Tibial nerve (tissue), 4 donors: ENCODE measurements at places on chromosomes 5 and 9. TPM values are rescaled to one million over a fixed set of nuclear protein-coding genes. Genes with fewer than 3 reads are reported as not detected.

Gene NUTM2G
- not detected for total RNA-seq

Gene CATSPER3
- not detected for total RNA-seq

Gene DAPK1
- total RNA-seq, result 97.3 TPM

Gene INSYN2B
- total RNA-seq, result 4.2 TPM

Gene LVRN
- 10.6 TPM for total RNA-seq

Gene FCN1
- 0.42 TPM for total RNA-seq

Gene MYMK
- 1.4 TPM for total RNA-seq

Gene GADD45G
- total RNA-seq, result 26.4 TPM

Gene IQGAP2
- 49.2 TPM for total RNA-seq

Gene RLN1
- total RNA-seq, result not detected

Gene DDX4
- total RNA-seq, result not detected

- peak overlapping the region; percentile 60 for H3K27ac ChIP-seq
- DNase-seq, result peak; percentile 56
- H3K4me3 ChIP-seq, result no peak overlapping the region
- no peaks in the 10 kb centered on the region for H3K27me3 ChIP-seq
Measured at GRCh38 chr5:67971971-67972821, 243.4 kb upstream of the PIK3R1 start.

- H3K27ac ChIP-seq, result no peak overlapping the region
- DNase-seq, result no peak
- H3K4me3 ChIP-seq, result no peak overlapping the region
- H3K36me3 ChIP-seq, result no peaks in the 10 kb centered on the region
Measured at GRCh38 chr5:77498952-77499351, 6.8 kb upstream of the WDR41 start.

GRCh38 chr5:136114414-136115125 lies 18.1 kb upstream of the SMAD5 start:
- no peak overlapping the region for H3K27ac ChIP-seq
- H3K36me3 ChIP-seq, result no peaks in the 10 kb centered on the region
- no peaks in the 10 kb centered on the region for H3K27me3 ChIP-seq
- H3K4me1 ChIP-seq, result no peaks in the 10 kb centered on the region
- no peak for DNase-seq

DNA sequence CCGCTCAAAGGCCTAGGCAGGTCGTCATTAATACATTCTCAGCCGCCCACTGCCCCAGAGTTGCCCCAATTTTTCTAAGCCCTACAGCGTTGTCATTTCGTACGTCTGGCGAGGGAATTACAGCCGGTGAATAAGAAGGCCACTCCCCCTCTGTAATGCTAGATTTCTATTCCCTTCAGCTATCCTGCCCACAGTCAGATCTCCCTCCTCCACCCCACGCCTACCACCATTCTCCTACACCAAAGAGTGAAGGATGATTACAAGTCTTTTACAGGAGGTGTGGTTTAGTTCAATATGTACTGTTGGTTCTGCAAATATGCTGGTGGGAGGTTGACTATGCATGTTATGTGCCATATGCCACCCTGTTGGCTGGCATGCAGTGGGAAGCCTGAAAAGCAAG lies 83.7 kb upstream of the SMIM15 start:
- peak overlapping the region; percentile 70 for H3K27ac ChIP-seq
- H3K4me1 ChIP-seq, result peaks cover 8% of the 10 kb centered on the region
- no peak for DNase-seq
- no peaks in the 10 kb centered on the region for H3K27me3 ChIP-seq

DNA sequence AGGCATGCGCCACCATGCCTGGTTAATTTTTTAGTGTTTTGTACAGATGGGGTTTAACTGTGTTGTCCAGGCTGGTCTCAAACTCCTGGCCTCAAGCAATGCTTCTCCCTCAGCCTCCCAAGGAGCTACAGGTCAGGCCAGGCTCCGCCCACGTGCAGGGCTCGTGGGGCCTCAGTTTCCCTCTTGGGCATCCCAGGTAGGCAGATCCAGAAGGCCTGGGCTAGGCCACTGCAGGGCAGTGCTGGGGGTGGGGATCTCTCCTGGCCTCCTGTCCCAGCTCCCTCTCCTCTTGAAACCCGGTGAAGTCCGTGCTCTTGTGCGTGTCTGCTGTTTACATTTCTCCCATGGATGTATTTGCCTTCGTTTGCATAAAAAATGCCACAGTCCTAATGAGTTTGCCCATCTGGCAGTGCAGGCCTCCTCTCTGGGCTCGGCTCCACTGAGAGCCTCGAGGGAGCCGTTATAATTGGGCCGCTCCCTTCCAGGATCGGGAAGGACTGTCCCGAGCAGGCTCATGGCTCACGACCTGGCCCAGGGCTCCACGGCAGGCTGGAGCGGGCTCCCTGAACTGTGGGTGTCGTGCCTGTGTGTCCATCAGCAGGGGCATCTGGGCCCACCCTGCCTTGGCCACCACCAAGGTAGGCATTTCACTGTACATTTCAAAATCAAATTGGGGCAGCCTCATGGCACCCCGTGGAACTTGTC lies 52.6 kb upstream of the RUFY1 start:
- H3K4me3 ChIP-seq, result no peak overlapping the region
- no peak for DNase-seq
- no peaks in the 10 kb centered on the region for H3K27me3 ChIP-seq
- H3K36me3 ChIP-seq, result no peaks in the 10 kb centered on the region
- no peak overlapping the region for H3K27ac ChIP-seq
- H3K4me1 ChIP-seq, result no peaks in the 10 kb centered on the region

DNA sequence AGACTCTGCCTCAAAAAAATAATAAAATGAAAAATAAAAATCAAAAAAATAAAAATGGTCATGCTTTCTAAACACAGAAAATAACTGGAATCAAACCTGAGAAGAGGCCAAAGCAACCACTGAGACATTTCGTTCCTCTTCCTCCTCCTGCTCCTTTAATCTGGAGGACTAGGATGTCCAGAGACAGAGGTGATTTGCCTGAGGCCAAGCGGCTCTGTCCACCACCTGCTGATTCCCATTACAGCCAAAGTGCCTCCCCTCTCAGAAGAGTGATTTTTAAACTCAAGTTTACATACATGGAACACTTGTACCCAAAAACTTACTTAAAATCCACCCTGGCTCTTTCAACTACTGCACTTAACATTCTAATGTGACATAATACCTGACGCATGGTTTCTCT lies 65.6 kb downstream of the TLE1 start:
- no peaks in the 10 kb centered on the region for H3K36me3 ChIP-seq
- no peak overlapping the region for H3K27ac ChIP-seq
- H3K4me1 ChIP-seq, result peaks cover 23% of the 10 kb centered on the region
- DNase-seq, result no peak
- H3K4me3 ChIP-seq, result no peak overlapping the region

- no peaks in the 10 kb centered on the region for H3K27me3 ChIP-seq
- H3K4me1 ChIP-seq, result no peaks in the 10 kb centered on the region
- H3K4me3 ChIP-seq, result no peak overlapping the region
- H3K27ac ChIP-seq, result no peak overlapping the region
- peaks cover 30% of the 10 kb centered on the region for H3K36me3 ChIP-seq
Measured at GRCh38 chr9:93127395-93127911, 6.6 kb downstream of the NINJ1 start.

DNA sequence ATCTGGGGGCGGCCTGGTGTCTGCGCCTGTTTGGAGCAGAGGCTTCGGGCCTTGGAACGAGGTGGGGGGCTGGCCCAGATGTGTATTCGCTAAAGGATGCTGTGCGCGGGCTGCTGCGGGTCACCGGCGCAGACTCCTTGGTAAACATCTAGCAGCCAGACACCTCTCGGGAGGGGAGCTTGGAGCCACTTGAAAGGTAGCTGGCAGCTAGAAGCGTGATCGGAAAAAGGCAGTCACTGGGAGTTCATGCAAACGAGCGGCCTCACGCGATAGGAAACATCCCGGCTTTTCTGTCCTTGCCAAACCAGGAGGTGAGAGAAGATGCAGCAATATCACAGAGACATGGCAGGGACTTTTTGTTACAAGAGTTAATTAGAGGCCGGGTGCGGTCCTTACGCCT lies 8.1 kb downstream of the LAMC3 start:
- H3K36me3 ChIP-seq, result no peaks in the 10 kb centered on the region
- H3K4me1 ChIP-seq, result no peaks in the 10 kb centered on the region
- H3K27ac ChIP-seq, result no peak overlapping the region

GRCh38 chr5:78538240-78538850 lies 110.2 kb downstream of the LHFPL2 start:
- H3K4me3 ChIP-seq, result no peak overlapping the region
- H3K4me1 ChIP-seq, result peaks cover 79% of the 10 kb centered on the region
- H3K36me3 ChIP-seq, result no peaks in the 10 kb centered on the region
- no peaks in the 10 kb centered on the region for H3K27me3 ChIP-seq
- DNase-seq, result no peak
- peak overlapping the region; percentile 91 for H3K27ac ChIP-seq

DNA sequence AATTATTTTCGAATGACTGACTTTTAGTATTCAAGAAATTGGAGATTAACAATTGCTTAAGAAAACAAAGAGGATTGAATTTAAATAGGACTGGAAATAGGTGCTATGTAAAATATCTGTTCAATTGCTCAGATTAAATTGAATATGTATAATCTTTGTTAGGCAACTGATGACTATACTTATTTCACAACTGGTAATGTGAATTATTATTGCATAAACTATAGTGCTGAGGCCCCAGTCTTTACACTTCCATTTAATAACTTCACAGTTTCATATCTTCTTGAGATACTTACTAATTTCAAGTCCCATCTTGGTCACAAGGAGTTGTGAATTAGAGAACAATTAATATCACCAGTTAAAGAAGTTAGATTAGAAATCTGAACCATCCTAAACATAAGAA lies 16.7 kb downstream of the CEP78 start:
- H3K27me3 ChIP-seq, result no peaks in the 10 kb centered on the region
- H3K27ac ChIP-seq, result no peak overlapping the region
- H3K4me1 ChIP-seq, result no peaks in the 10 kb centered on the region
- no peak for DNase-seq
- no peaks in the 10 kb centered on the region for H3K36me3 ChIP-seq
- H3K4me3 ChIP-seq, result no peak overlapping the region

GRCh38 chr5:72117307-72117706 lies 10.0 kb downstream of the MAP1B start:
- DNase-seq, result no peak
- peaks cover 49% of the 10 kb centered on the region for H3K36me3 ChIP-seq
- no peaks in the 10 kb centered on the region for H3K4me1 ChIP-seq
- no peaks in the 10 kb centered on the region for H3K27me3 ChIP-seq

DNA sequence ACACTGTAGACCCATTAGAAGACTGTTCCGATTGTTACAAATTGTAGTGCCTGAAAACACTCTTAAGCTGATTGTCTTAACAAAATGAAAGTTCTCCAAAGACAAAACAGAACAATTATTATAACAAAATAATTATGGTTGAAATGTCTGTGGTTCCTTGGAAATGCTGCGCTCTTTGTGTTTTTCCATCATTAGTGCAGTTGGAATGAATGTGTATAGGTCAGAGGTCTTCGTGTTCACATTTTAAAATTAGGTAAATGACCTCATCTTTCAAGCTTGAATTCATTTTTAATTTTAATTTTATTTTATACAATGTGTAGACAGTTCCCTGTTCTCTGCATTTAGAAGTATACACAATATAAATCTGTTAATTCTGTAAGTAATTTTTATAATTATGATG lies 56.7 kb upstream of the NXNL2 start:
- H3K4me3 ChIP-seq, result no peak overlapping the region
- peaks cover 16% of the 10 kb centered on the region for H3K4me1 ChIP-seq
- no peak for DNase-seq
- no peaks in the 10 kb centered on the region for H3K27me3 ChIP-seq
- no peaks in the 10 kb centered on the region for H3K36me3 ChIP-seq
- no peak overlapping the region for H3K27ac ChIP-seq

DNA sequence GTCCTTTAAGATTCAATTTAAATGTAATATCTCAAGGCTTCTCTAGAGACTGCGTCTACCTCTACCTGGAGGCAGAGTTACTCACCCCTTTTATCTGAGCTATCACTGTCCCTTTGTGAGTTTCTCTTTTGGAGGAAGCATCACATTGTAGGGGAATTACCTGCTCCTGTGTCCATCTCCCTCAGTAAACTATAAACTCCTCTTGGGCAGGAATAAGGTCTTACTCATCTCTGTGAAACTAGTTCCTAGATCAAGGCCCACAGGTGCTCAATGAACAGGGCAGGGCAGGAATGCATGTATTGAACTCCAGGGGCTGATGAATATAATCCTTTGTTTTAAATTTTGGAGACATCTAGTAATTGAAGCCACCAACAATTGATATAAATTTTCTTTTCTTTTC lies 139.8 kb upstream of the ERCC6L2 start:
- no peaks in the 10 kb centered on the region for H3K36me3 ChIP-seq
- H3K4me3 ChIP-seq, result no peak overlapping the region
- peaks cover 15% of the 10 kb centered on the region for H3K4me1 ChIP-seq
- no peaks in the 10 kb centered on the region for H3K27me3 ChIP-seq
- DNase-seq, result no peak
- no peak overlapping the region for H3K27ac ChIP-seq

- H3K4me3 ChIP-seq, result no peak overlapping the region
- DNase-seq, result no peak
- H3K27me3 ChIP-seq, result no peaks in the 10 kb centered on the region
- no peaks in the 10 kb centered on the region for H3K4me1 ChIP-seq
Measured at GRCh38 chr5:156438076-156438475, 111.1 kb downstream of the SGCD start.

GRCh38 chr5:55597014-55597981 lies 62.5 kb upstream of the PLPP1 start:
- H3K4me3 ChIP-seq, result no peak overlapping the region
- H3K36me3 ChIP-seq, result no peaks in the 10 kb centered on the region
- no peaks in the 10 kb centered on the region for H3K27me3 ChIP-seq

- H3K27me3 ChIP-seq, result no peaks in the 10 kb centered on the region
- no peaks in the 10 kb centered on the region for H3K4me1 ChIP-seq
- no peak for DNase-seq
- H3K36me3 ChIP-seq, result no peaks in the 10 kb centered on the region
Measured at GRCh38 chr5:113900816-113901215, 387.3 kb downstream of the YTHDC2 start.

GRCh38 chr5:68565427-68565826 lies 349.9 kb downstream of the PIK3R1 start:
- no peak for DNase-seq
- H3K27me3 ChIP-seq, result no peaks in the 10 kb centered on the region
- H3K27ac ChIP-seq, result no peak overlapping the region
- H3K4me3 ChIP-seq, result no peak overlapping the region

DNA sequence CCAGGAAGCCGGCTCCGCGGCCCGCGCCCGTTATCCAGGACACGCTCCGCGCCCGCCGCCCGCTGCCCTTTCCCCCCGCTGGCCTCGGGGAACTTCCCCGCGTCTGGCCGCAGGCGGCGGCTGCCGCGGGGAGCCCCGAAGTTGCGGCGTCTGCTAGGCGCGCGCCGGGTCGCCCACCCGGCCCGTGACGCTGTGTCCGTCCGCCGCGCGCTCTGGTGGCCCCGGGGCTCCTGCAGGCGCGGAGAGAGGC lies 621 bp upstream of the GCNT4 start:
- H3K27ac ChIP-seq, result peak overlapping the region; percentile 93
- no peak for DNase-seq
- H3K27me3 ChIP-seq, result no peaks in the 10 kb centered on the region
- peak overlapping the region; percentile 50 for H3K4me3 ChIP-seq
- peaks cover 5% of the 10 kb centered on the region for H3K4me1 ChIP-seq
